Panc1 (cell line): ENCODE measurements at places on chromosomes 1 and 21. TPM values are rescaled to one million over a fixed set of nuclear protein-coding genes. Genes with fewer than 3 reads are reported as not detected.

RYR2 gene
- 0.03 TPM for total RNA-seq

ASTN1 gene
- 0.05 TPM for total RNA-seq

DNA sequence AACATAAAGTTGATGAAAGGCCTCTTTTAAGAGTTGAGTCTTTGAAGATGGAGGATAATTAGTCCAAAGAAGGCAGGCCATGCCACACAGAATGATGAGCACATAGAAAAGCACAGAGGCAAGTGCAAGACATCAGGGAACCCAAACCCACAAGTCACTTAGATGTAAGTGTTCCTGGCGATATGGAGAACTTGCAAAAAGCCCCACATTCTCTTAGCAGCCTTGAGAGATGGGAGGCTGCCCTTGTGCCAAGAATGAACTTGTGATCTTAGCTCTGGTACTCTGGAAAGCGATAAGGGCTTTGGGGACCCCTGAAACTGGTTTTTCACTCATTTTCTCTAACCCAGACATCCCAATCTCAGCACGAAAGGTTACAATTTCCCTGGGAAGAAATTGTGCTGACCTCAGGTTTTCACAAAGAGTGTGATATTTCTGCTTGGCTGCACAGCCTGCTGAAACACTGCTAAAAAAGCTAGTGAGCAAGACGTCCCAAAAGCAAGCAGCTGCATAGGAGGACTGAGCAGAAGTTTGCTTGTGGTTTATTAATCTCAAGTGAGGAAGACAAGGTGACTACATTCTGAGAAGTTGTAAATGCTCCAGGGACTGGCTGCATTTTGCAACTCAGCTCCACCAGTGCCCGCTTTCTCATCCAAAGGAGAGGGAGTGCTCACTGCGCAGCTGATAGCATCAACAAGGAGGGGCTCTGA lies 496.9 kb upstream of the CAMK1G start:
- no peak for DNase-seq

S100A9 gene
- 0.44 TPM for total RNA-seq

HSPA6 gene
- 0.44 TPM for total RNA-seq

- no peak for DNase-seq
These were observed 5.1 kb upstream of the LAMB3 start for GRCh38 chr1:209657140-209657879.

OR2M3 gene
- total RNA-seq: not detected

DNA sequence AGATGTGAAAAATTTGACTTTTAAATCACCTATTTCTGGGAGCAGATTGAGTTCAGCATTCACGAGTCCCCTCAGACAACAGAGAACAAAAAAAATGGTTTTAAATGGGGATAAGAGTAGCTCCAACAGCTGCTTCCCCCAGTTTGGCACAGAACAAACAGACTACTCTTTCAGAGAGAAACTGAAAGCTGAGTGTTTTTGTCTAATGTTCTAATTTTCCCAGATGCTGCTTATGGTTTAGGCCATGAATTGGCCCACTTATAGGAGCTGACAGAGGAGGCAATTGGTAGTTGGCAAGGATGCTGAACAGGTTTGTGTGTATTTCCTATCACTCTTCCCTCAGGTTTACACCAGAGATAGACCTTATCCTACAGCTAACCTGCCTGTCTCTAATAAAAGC lies 1637.4 kb upstream of the PRMT6 start:
- no peak for DNase-seq

GRCh38 chr1:90509225-90510048 lies 207.7 kb downstream of the BARHL2 start:
- DNase-seq: no peak

DNA sequence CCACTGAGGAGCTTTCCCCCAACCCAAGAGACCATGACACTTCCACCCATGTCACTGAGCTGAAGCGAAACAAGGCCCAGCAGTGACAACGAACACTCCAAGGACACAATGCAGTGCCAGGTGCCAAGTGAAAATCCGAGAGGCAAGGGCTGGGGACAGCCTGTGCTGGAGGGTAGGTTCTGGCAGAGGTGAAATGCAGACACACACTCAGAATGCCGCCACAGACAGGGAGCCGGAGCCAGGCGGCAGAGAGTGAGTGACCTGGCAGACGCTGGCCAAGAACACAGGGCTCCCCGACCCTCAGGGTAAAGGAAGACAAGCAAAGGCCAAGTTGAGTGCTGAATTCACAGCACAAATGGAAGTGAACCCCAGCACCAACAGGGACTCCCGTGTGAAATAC lies 78.9 kb downstream of the CD46 start:
- no peak for DNase-seq

EDARADD gene
- 35.4 TPM for total RNA-seq

DNA sequence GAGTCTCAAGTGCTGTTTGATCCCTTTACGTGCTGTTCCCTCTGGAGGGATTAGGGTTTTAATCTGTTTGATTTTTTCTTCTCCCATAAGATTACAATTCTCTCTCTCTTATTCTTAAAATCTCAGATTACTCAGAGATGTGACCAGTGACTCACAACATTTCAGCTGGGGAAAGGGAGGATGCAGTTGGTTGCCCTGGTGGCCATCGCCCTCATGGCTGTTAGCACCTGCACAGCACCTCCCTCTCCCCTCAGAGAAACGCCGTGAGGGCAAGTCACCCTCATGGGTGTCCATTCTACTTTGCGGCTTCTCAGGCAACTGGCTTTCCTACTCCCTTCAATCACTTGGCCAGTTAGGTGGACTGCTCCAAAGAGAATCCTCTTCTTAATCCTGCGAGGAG lies 42.4 kb upstream of the KCNA3 start:
- DNase-seq: no peak

LINGO4 gene
- not detected for total RNA-seq

INAVA gene
- 3.6 TPM for total RNA-seq

ATP1A4 gene
- not detected for total RNA-seq

OLIG2 gene
- not detected for total RNA-seq

GRCh38 chr1:53153752-53154151 lies 11.3 kb upstream of the SLC1A7 start:
- DNase-seq: no peak

DNA sequence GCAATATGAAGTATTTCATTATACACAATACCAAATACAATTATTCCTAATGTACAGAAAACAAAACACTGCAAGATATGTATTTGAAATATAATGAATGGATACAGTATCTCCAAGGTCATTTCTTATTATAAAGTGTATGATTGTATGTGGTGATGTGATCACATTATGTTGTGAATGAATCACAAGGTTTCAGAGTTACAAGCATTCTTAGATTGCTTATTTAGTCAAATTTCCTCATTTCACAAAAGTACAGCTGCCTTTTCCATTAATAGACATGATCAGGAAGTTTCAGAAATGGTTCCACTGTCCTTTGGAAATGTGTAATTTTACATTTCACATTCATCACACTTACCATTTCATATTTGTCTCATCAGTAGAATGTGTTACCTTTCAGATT lies 28.3 kb upstream of the NEK7 start:
- no peak for DNase-seq

- DNase-seq: no peak
These were observed 7.4 kb downstream of the IRF2BP2 start for GRCh38 chr1:234602334-234603220.

- no peak for DNase-seq
These were observed 28.4 kb downstream of the NTPCR start for GRCh38 chr1:232978815-232979214.

DNA sequence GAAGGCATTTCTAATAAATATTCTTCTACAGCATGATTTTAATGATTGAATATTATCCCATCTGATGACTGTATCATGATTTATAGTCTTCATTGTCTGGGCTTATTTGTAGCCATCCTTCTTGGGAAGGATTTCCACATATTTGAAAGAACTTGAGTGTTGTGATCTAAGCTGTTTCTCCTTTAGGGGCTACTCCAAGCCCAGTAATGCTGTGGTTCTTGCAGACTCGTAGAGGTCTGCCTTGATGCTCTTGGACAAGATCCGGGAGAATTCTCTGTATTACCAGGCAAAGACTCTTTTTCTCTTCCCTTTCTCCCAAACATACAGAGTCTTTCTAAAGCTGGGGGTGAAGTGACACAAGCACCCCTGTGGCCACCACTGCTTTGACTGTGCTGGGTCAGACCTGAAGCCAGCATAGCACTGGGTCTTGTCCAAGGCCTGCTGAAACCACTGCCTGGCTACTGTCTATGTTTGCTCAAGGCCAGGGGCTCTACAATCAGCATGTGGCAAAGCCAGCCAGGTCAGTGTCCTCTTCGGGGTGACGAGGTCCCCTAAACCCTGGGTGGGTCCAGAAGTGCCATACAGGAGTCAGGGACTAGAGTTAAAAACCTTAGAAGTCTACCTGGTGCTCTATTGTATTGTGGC lies 107.4 kb downstream of the GIPC2 start:
- no peak for DNase-seq

RNF207 gene
- total RNA-seq: 115 TPM

- no peak for DNase-seq
These were observed 309.0 kb downstream of the PTGER3 start for GRCh38 chr1:70738624-70739023.

DNA sequence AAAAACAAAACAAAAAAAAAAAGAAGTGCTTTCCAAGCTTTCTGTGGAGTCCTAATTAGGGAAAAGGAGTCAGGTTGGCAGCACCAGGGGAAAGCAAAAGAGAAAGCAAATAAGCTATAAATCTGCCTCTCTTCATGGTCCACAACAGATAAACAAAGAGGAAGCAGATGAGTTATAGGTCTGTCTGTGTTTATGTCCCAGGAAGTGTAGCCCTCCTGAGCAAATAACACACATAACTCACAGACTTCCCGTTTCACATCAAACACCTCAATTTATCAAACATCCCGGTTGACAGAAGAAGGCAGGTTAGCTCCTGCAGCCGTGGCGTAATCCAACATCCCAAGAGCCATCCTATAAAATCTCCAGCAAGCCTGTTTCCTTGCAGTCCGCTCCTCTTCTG lies 5.6 kb upstream of the SLC2A5 start:
- DNase-seq: no peak

DAB1 gene
- total RNA-seq: 0.05 TPM

SYT14 gene
- not detected for total RNA-seq

KHDRBS1 gene
- 163 TPM for total RNA-seq

GRCh38 chr1:110272045-110272444 lies 61.9 kb downstream of the KCNC4 start:
- no peak for DNase-seq

DNA sequence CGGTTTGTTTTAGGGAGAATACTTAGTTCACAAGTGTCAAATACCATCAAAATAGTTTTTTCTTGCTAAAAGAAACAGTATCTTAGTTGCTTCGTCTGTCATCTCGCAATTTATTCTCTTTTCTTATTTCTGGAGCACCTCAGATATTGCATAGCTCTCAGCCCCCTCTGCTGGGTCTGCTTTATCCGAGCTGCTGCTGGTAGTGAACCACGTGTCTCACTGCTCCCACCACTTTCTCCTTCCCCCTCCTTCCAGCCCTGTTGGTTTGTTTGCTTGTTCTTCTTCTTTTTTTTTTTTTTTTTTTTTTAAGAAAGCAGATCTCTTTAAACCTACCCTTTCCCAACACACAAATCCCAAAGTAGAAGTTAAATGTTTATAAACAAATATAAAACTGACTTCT lies 170.8 kb downstream of the EDEM3 start:
- DNase-seq: no peak

AMIGO1 gene
- 0.64 TPM for total RNA-seq

DNA sequence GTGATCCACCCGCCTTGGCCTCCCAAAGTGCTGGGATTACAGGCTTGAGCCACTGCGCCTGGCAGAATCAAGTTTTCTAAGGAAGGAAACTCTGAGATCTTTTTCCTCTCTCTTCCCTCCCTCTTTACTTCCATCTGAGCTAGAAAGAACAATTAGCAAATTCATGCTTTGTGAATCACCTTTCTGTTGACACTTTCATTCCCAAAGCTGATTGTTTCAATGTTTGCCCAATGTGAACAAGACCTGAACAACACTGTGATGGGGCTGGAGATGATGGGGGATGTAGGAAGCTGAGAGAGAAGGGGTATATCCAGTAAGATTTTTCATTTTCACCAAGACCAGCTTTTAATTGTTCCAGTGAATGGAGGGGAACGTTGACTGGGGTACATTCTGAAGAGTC lies 5.7 kb upstream of the TENT5B start:
- no peak for DNase-seq

GRCh38 chr1:9198538-9199361 lies 35.8 kb upstream of the H6PD start:
- DNase-seq: no peak

HSPG2 gene
- 171 TPM for total RNA-seq

DNA sequence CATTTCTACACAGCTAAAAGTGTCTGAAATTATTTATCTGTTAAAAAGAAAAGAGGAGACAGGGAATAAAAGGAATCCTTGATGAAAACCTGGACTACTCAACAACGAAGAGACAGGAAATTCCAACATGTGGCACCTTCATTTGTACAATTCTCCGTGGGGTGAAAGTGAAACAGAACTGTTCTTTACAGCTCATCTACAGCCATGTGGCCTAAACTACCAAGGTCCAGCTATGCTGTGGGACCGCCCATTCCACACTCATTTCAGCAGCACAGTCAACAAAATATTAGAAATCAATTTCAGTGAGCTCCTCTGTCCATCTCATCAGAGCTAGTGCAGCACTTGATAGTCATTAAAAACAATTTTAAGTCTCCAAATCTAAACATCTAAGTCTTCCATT lies 44.0 kb downstream of the UBR4 start:
- DNase-seq: no peak

GRCh38 chr1:231460614-231461013 lies 38.5 kb upstream of the EGLN1 start:
- no peak for DNase-seq

DNA sequence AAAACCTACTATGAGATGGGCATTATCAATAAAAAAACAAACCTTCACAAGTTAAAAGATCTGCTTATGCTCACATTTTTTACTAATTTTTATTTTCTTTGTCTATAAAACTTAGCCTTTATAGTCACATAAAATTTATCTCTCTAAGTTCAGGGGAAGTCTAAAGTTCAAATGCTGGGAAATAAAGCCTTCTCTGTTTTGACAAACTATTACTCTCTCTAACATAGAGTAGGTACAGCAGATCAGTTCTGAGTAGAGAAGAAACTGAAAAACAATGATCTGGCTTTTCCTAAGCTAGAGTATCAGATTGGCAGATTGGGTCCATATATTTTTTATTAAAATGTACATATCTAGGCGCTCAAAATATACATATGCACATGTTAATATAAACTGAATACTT lies 31.2 kb downstream of the C1orf141 start:
- DNase-seq: no peak

DNA sequence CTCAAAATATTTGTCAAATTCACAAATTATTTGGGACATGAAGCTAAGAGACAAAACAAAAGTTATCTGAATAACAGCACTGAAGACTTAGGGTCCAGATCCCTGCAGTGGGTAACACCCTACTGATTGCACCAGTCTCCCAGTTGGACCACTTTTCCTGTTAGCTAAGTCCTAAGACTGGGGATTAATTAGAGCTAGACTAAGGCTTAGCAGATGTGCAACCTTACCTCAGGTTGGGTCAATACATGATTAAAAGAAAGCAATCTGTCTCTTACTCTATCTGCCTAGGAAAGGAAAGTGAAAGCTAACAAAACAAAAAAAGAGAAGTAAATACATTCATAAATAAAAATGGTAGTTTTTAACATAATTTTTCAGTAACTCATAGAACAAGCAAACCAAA lies 737.2 kb upstream of the CHRM3 start:
- DNase-seq: no peak
